ENCODE measurements at places on chromosomes 1 and 21. TPM values are rescaled to one million over a fixed set of nuclear protein-coding genes. Genes with fewer than 3 reads are reported as not detected.

DNA sequence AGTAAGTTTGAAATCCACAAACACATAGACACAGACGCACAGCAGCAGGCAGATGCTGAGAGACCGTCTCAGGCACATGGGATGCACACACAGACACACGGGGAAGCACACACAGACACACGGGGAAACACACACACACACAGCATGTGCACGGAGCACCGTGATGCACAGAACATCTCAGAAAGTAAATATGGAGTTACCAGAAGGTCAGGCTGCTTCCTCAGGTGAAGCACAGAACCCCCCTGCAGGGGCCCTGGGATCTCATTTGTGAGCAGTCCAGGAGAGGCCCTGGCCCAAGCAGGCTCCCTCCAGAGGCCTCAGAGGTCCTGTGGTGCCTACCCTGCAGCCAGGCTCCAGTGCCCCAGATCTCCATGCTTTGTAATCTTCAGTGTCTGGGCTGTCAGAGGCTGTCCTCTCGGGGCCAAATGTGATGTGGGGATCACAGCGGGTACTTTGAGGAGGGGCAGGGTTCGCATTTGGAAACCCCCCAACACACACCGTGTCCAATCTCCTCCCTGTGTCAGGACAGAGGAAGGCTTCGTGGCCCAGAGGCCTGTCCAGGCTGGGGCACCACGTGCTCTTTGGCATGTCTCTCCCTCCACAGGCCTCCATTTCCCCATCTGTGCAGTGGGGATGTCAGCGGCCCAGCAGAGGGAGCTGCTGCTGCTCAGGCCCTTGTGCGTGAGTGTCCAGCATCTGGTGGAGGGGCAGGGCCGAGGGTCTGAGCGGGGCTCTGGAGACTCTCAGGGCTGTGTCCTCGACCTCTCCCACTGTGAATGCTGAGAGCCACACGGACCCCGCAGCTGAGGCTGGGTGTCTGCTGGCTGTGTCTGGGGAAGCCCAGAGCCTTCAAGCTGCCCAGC is 23.0 kb upstream of the PRSS38 start:
- no peak for DNase-seq
- no peak overlapping the region for H3K4me3 ChIP-seq
- H3K27me3 ChIP-seq: no peaks in the 10 kb centered on the region
- no peaks in the 10 kb centered on the region for H3K36me3 ChIP-seq

DNA sequence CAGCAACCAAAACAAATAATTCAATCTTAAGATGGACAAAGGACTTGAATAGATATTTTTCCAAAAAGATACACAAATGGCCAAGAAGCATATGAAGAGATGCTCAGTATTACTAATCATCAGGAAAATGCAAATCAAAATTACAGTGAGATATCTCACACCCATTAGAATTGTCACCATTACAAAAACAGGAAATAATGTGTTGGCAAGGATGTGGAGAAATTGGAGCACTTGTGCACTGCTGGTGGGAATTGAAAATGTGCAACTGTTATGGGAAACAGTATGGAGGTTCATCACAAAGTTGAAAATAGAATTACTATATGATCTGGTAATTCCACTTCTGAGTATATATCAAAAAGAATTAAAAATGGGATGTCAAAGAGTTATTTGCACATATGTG is 83.2 kb downstream of the SH3GLB1 start:
- H3K4me1 ChIP-seq: peaks cover 12% of the 10 kb centered on the region
- no peak overlapping the region for H3K27ac ChIP-seq
- no peak for DNase-seq
- no peaks in the 10 kb centered on the region for H3K27me3 ChIP-seq
- H3K36me3 ChIP-seq: no peaks in the 10 kb centered on the region

AMY1C gene
- total RNA-seq: not detected

GRCh38 chr1:37094302-37094701 is 60.0 kb upstream of the GRIK3 start:
- no peak overlapping the region for H3K4me3 ChIP-seq
- no peaks in the 10 kb centered on the region for H3K36me3 ChIP-seq
- H3K27ac ChIP-seq: no peak overlapping the region

DNA sequence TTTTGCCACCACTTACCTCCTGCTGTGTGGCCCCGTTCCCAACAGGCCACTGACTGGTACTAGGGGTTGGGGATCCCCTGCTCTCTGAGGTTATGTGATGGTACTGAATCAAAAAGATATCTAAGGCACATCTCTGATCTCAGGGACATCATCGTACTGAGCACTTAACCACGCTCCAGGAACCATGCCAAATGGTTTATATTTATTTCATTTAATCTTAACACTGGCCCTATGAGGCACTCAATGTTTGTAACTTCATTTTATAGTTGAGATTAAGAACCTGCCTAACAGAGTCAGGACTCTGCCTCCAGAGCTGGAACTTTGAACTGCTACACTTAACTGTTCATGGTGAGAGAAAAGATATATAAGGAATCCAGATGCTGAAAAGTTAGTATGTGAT is 98.0 kb upstream of the HP1BP3 start:
- DNase-seq: no peak
- H3K4me1 ChIP-seq: no peaks in the 10 kb centered on the region
- H3K36me3 ChIP-seq: no peaks in the 10 kb centered on the region
- H3K27me3 ChIP-seq: no peaks in the 10 kb centered on the region
- no peak overlapping the region for H3K4me3 ChIP-seq
- H3K27ac ChIP-seq: no peak overlapping the region

GRCh38 chr21:15797577-15798363 is 68.0 kb downstream of the USP25 start:
- no peak overlapping the region for H3K27ac ChIP-seq
- DNase-seq: no peak
- no peaks in the 10 kb centered on the region for H3K4me1 ChIP-seq
- no peak overlapping the region for H3K4me3 ChIP-seq

GRCh38 chr1:198563583-198563982 is 23.1 kb upstream of the ATP6V1G3 start:
- H3K27ac ChIP-seq: no peak overlapping the region
- DNase-seq: no peak
- no peaks in the 10 kb centered on the region for H3K27me3 ChIP-seq
- no peaks in the 10 kb centered on the region for H3K4me1 ChIP-seq
- H3K36me3 ChIP-seq: no peaks in the 10 kb centered on the region

DNA sequence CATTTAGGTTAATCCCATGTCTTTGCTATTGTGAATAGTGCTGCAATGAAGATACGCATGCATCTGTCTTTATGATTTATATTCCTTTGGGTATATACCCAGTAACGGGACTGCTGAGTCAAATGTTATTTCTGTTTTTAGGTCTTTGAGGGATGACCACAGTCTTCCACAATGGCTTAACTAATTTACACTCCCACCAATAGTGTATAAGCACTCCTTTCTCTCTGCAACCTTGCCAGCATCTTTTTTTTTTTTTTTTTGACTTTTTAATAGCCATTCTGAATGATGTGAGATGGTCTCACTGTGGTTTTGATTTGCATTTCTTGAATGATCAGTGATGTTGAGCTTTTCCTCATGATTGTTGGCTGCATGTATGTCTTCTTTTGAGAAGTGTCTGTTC is 33.5 kb downstream of the ASH1L start:
- H3K36me3 ChIP-seq: no peaks in the 10 kb centered on the region
- H3K4me3 ChIP-seq: no peak overlapping the region
- H3K4me1 ChIP-seq: peaks cover 1% of the 10 kb centered on the region
- H3K27me3 ChIP-seq: no peaks in the 10 kb centered on the region

DNA sequence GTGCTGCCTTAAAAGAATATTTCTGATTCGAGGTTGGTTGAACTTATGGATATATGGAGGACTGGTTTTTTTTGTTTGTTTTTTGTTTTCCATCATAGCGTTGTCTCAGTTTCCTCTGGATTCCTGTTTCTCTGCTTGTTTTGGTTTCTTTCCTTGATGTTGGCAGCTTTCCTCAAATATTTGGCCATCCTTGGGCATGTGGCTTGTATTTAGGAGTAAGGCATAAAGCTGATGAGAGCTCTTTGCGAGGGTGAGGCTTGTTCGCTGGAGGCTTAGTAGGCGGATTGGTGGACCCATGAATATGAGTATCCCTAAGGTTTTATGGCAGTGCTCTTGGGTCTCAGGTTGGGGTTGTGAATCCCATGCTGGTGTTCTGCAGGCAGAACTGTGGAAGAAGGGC is 22.9 kb downstream of the DYRK1A start:
- H3K4me1 ChIP-seq: peaks cover 7% of the 10 kb centered on the region
- no peak overlapping the region for H3K27ac ChIP-seq
- DNase-seq: no peak
- no peaks in the 10 kb centered on the region for H3K36me3 ChIP-seq
- H3K4me3 ChIP-seq: no peak overlapping the region

- H3K4me1 ChIP-seq: no peaks in the 10 kb centered on the region
- H3K27ac ChIP-seq: no peak overlapping the region
- H3K27me3 ChIP-seq: no peaks in the 10 kb centered on the region
- H3K4me3 ChIP-seq: no peak overlapping the region
- DNase-seq: no peak
These were observed 22.2 kb downstream of the TUT4 start for GRCh38 chr1:52530563-52531144.

CRNN gene
- total RNA-seq: not detected

DNA sequence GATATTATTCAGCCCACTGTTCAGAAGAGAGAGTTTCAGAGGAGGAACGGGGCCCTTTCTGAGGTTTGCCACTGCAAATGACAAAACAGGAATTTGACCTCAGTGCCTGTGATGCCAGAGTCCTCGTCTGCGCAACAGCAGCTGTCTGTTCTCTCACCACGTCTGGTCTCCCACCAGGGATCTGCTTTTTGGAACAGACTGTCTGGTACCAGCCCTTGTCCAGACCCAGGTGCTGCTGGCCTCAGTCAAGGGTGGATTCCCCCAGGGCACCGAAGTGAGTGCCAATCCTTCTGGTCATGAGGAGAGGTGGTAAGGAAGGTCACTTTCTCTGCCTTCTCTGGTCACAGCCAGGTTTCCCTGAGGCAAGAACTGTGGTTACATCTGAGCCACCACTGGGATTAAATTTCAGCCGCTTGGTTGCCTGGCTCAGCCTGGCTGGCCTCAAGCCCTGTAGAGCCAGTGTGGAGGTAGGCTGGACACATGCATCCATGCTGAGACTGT is 2.3 kb upstream of the BCAN start:
- H3K4me3 ChIP-seq: no peak overlapping the region
- DNase-seq: no peak
- H3K4me1 ChIP-seq: no peaks in the 10 kb centered on the region
- no peaks in the 10 kb centered on the region for H3K36me3 ChIP-seq

LINGO4 gene
- total RNA-seq: not detected

DNA sequence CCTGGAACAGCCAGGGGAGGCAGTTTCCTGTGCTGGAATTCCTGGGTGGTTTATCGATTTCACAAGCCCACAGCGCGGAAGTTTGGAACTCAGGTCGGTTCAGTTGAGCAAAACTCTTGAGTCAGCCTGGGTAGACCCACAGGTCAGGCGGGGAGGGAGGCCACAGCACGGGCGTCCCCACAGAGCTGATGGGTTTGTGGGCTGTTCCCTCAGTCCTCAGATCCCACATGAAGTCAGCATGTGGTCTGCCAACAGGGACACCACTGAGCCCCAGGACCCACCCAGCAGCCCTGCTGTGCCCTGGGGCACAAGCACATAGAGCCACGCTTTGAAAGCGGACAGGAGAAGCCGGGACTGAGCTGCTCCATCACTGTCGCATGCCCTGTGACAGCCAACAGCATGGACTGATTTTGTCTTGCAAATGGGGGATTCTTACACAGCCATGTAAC is 17.4 kb downstream of the BMP8A start:
- DNase-seq: peak; percentile 54
- H3K27me3 ChIP-seq: no peaks in the 10 kb centered on the region
- no peaks in the 10 kb centered on the region for H3K4me1 ChIP-seq
- no peaks in the 10 kb centered on the region for H3K36me3 ChIP-seq
- H3K4me3 ChIP-seq: no peak overlapping the region
- no peak overlapping the region for H3K27ac ChIP-seq

- no peak for DNase-seq
- H3K4me3 ChIP-seq: no peak overlapping the region
- H3K4me1 ChIP-seq: no peaks in the 10 kb centered on the region
- H3K36me3 ChIP-seq: no peaks in the 10 kb centered on the region
- H3K27me3 ChIP-seq: no peaks in the 10 kb centered on the region
- H3K27ac ChIP-seq: no peak overlapping the region
These were observed 18.2 kb upstream of the ARF1 start for GRCh38 chr1:228064296-228064695.

IGSF8 gene
- 33.5 TPM for total RNA-seq

DNA sequence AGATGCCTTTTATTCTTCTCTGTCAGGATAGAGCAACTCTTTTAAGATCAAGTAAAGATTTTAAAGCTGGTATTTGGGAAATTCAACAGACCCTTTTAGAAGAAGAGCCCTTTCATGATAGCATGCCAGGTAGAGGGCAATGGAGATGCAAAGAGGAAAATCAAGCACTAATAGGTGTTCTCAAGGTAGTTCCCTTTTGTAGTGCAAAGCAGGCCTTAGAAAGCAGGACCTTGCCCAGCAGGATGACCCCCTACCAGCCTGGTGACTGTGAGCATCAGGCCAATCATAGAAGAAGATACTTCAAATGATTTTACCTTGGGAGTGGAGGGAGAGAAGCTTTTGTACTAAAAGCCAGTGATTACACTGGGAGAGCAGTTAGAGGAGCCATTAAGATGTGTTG is 381.4 kb upstream of the ZRANB2 start:
- H3K27me3 ChIP-seq: no peaks in the 10 kb centered on the region
- DNase-seq: no peak
- H3K27ac ChIP-seq: no peak overlapping the region
- H3K4me1 ChIP-seq: no peaks in the 10 kb centered on the region
- no peaks in the 10 kb centered on the region for H3K36me3 ChIP-seq
- no peak overlapping the region for H3K4me3 ChIP-seq

DNA sequence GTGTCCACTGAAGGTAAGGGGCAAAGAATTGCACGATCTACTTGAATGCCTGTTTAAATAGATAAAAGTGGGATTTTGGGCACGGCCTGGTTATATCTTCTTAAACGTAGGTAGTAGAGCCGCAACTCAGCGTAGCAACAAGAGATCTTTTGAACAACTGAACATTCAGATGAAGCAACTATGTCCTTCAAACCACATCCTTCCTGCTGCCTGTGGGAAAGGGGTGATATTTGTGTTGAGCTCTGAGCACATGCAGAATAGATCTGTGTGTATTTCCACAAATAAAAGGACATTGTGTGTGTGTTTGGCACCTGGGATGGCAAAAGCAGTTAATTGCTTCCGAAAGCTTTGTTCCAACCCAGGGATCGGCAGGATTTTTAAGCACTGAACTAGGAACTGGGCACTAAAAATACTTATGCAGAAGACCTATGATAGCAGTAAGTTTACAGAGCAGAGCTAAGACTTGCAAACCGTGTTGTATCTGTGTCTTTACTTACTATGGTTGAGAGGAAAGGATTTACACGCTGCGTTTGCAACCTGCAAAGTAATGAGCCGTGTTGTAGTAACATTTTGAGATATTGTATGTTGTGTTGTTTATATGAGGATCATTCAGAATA is 333.4 kb downstream of the CHRM3 start:
- DNase-seq: no peak
- H3K4me1 ChIP-seq: no peaks in the 10 kb centered on the region
- H3K27ac ChIP-seq: no peak overlapping the region
- no peak overlapping the region for H3K4me3 ChIP-seq
- H3K36me3 ChIP-seq: no peaks in the 10 kb centered on the region

- no peak overlapping the region for H3K27ac ChIP-seq
- no peaks in the 10 kb centered on the region for H3K27me3 ChIP-seq
- no peak for DNase-seq
- no peaks in the 10 kb centered on the region for H3K4me1 ChIP-seq
These were observed 102.0 kb downstream of the IER5 start for GRCh38 chr1:181190364-181191035.

ATP1A4 gene
- not detected for total RNA-seq

CBR3 gene
- 13.0 TPM for total RNA-seq

TUFT1 gene
- total RNA-seq: 11.2 TPM
